Erythroblast (primary cell): ENCODE measurements at places on chromosomes 2 and 18.

DNA sequence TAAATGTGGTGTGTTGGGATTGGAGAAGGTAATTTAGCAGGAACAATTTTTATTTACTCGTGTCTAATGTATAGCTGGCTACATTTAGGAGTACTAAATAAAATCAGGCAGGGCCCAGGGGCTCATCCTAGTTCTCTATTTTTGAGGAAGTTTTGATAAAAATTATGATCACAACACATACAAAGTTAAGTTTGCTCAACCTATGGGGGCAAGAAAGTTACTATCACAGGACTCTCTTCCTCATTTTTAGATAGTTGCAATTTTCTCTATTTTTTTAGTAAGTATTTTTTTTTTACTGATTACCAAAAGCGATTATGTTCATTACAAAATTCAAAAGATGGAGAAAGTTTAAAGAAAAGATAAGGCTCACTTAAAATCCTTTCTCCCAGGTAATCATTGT lies 60.0 kb upstream of the RPE start:
- DNase-seq, result no peak

GRCh38 chr2:128195435-128195984 lies 104.5 kb downstream of the UGGT1 start:
- DNase-seq, result no peak

DNA sequence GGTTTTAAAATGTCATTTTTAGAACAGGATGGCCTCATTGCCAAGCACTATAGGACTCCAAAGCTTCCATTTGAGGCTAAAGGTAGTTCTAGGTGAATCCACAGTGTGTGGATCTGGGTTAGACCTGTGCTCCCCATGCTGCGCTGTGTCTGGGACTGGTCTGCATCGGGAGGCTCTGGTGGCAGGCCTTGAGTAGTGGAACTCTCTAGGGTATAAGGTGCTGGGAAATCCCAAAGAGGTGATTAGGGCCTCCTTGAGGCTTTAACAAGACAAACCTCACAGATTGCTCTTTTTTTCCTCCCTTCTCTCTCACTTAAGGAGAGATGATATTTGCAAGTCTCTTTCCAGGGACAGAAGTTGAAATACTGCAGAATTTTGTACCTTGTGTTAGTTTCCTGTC lies 9.3 kb downstream of the SEC11C start:
- no peak for DNase-seq

DNA sequence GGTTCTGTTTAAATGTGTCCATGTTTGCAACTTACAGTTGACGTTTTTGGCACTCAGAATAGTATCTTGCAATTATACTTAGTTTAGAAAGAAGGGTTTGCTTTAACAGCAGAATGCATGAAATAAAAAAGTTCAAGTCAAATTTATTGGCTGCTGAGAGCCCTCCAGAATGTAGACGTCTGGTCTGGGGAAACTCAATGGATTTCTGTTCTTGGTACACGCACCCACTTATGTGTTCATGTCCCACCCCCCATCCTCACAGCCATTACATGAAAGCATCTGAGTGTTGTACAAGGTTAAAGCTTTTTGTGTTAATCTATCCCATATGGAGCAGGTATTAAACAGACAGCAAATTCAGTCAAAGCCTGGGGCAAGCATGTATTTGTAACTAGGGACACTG lies 219.5 kb downstream of the SOX11 start:
- no peak for DNase-seq
